ENCODE measurements at places on chromosomes 16 and 17.

GRCh38 chr17:60506312-60506711 is 19.7 kb downstream of the APPBP2 start:
- DNase-seq, result no peak

- DNase-seq, result no peak
Measured at GRCh38 chr17:54883939-54884338, 16.7 kb upstream of the TOM1L1 start.

GRCh38 chr17:82684228-82684841 is 14.2 kb downstream of the RAB40B start:
- DNase-seq, result no peak

DNA sequence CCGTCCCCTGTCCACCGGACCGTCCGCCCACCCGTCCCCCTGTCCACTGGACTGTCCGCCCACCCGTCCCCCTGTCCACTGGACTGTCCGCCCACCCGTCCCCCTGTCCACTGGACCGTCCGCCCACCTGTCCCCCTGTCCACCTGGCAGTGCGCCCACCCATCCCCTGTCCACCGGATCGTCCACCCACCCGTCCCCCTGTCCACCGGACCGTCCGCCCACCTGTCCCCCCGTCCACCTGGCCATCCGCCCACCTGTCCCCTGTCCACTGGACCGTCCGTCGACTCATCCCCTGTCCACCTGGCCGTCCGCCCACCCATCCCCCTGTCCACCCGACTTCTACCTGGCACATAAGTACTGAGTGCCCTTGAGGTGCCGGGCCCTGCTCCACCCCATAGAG is 76.6 kb downstream of the LMF1 start:
- no peak for DNase-seq

- DNase-seq, result no peak
Measured at GRCh38 chr17:75075597-75076336, 12.0 kb upstream of the SLC16A5 start.

GRCh38 chr17:35998756-35999155 is 2.6 kb downstream of the CCL15 start:
- no peak for DNase-seq

- DNase-seq, result no peak
Measured at GRCh38 chr16:83589576-83589975, 218.2 kb upstream of the HSBP1 start.

GRCh38 chr17:55749985-55750384 is 866 bp upstream of the PCTP start:
- no peak for DNase-seq

DNA sequence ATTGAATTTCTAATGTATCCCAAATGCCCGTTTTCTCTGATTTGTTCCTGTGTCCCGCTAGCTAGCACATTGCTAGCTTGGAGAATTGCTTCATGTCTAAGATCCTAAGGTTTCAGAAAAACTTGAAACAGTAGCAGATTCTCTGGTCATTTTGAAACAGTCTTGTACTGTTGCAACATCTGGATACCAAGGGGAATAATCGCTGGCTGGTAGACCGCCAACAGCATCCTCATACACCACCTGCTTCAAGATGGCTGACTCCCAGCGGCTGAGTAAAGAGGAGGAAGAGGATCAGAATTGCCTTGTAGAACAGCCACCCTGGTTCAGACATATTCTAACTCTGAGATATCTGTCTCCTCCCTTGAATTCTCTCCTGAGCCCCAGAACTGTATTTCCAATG is 226.7 kb upstream of the ELAC2 start:
- DNase-seq, result no peak

- DNase-seq, result no peak
Measured at GRCh38 chr17:60671482-60671881, 6.2 kb upstream of the BCAS3 start.

- no peak for DNase-seq
Measured at GRCh38 chr17:9427465-9428315, 147.9 kb downstream of the STX8 start.

- no peak for DNase-seq
Measured at GRCh38 chr16:10880594-10881452, 3.8 kb downstream of the CIITA start.

DNA sequence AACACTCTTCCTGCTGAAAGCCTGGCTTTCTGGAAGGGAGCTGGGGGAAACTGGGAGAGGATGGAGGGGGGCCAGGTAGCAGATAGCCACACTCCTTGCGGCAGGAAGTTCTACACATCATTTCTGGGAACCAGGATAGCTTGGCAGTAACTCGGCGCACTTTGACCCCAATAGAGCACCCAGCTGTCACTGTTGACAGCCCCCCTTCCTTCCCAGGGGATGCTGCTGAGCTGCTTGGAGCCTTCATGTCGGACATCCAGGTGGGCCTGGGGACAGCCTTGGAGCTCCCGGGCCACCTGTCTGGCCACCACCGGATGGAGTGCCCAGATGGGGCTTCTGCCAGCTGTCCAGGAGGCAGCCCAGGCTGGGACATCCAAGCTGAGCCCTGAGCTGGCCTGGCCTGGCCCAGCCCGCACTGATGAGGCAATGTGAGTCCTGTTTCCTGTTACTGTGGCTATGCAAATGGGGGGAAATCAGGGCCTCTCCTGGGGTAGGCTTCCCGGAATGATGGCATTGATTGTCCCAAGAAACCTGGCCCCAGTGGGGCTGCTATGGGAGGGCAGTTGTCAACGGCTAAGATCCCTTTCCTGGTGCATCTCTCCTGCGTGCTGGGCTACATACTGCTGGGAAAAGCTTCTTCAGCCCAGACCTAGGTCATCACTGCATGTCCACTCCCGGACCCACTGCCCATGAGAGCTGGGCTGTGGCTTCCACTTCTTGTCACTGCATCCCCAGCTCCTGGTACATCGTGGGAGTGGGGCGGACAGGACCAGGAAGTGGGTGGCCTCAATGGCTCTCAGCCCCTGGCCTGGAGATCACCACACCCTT is 50.0 kb downstream of the SOCS1 start:
- no peak for DNase-seq

- no peak for DNase-seq
Measured at GRCh38 chr16:78729687-78730086, 630.2 kb downstream of the WWOX start.

- no peak for DNase-seq
Measured at GRCh38 chr17:67867591-67867990, 42.3 kb downstream of the BPTF start.

DNA sequence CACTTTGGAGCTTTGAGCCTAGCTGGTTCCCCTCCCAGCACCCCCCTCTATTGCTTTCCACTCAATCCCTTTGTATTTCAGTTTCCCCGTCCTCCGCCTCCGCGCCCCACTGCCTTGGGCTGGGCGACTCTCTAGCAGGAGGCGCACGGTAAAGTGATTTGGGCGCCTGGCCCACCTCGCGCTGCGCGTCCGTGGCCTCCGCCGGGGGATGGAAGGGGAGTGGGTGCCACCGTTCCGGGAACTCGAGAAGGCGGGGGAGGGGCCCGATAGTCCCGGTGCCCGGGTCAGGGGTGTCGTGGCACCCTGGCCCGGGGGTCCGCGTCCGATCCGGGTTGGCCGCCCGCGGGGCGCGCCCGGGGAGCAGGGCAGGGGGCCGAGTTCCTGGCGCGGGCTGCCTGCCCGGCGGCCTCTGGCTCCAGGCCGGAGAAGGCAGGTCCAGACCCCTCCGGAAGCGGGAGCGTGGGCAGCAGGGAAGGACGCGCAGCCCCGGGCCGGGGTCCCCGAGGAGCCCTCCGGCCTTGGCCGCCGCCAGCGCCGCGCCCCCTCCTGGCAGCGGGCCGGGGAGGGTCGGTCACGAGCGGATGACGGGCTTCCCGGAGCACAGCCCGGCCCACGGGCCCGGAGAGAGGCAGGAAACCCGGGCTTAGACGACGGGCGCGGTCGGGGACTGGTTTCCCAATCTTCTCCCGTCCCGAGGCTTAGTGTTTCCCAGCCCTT is 15.8 kb downstream of the MEOX1 start:
- DNase-seq, result no peak

DNA sequence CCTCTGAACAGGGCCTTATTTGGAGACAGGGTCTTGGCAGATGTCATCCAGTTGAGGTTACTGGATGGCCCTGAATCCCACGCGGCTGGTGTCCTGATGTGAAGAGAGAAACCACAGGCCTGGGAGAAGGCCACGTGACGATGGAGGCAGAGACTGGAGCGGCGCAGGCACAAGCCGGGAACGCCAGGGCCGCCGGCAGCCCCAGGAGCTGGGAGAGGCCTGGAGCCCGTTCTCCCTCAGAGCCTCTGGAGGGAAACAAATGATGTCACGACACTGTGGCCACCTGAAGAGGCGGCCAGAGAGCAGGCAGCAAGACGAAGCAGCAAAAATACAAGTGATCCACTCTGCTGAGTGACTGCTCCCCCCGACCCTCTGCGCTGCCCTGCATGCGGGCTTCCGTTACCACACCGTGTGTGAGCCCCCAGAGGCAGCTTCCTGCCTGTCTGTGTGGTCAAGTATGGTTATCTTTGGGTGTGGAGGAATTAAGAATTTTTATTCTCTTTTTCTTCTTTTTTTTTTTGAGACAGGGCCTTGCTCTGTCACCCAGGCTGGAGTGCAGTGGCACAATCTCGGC is 11.6 kb downstream of the CD7 start:
- DNase-seq, result no peak

DNA sequence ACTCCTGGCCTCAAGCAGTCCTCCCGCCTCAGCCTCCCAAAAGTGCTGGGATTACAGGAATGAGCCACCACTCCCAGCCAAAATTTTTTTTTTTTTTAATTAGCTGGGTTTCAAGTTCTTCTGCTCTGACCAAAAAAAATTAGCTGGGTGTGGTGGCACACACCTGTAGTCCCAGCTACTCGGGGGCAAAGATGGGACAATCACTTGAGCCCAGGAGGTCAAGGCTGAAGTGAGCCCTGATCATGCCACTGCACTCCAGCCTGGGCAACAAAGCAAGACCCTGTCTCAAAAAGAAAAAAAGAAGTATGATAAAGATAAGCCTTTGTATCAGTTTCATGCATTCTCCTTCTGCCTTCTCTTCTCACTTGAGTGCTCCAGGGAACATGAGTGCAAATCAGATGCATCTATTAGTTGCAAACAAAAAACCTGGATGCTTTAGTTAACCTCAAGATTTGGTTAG is 1.9 kb downstream of the NQO1 start:
- DNase-seq, result no peak

DNA sequence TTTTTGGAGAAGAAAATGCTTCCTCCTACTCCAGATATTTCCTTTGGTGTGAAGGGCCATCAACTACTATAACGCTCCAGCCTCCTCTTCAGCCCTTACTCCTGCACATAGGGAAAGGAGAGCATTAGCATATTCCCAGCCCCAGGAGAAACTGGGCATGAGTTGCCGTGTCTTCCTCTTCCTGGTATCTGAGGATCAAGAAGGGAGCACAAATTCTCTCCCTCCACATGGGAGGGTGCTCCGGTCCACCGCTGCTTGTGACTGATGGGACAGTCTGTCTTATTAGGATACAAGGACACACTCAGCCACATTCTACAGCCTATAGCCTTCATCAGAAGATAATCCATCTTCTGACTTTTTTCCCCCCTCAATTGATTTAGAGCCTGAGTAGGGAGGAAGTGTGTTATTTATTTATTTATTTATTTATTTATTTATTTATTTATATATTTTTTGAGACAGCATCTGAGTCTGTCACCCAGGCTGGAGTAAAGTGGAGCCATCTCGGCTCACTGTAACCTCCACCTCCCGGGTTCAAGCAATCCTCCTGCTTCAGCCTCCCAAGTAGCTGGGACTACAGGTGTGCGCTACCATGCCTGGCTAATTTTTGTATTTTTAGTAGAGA is 16.6 kb upstream of the CYB5B start:
- DNase-seq, result no peak

DNA sequence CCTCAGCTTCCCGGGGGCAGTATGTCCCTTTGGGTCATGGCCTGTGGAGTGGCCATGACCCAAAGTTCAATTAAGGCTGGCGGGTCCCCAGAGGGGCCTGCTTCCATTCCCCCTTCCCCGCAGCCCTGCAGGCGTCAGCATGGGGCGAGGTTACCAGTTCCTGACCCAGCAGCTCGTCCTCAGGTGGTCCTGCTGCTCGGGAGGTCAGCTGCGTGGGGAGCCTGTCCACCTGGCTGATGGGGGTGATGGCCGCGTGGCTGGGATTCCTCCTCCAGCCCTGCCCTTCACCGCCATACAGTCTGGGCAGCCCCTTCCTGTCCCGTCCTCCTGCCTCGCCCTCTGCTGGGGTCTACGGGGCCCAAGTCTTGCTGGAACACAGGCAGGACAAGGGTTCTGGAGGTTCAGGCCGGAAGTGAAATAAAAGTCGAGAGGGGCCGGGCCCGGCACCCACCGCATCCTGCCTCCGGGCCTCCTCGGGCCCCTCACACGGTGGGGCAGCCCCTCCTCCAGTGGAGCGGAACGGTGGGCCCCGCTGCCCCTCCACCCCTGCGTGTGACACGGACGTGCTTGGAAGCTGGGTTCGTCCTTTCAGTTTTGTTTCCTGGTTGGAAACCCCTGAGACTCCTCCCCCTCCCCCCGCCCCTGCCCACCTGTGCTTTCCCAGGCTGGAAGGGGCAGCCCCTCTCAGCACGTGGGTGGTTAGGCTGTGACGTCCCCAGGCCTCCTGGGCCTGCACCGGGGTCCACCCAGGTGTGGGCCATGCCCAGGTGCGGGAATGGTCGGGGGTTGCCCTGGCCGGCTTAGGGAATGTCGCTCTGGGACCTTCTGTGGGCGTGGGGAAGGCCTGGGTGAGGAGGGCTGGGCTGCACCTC is 6.8 kb downstream of the UBALD2 start:
- DNase-seq, result no peak

DNA sequence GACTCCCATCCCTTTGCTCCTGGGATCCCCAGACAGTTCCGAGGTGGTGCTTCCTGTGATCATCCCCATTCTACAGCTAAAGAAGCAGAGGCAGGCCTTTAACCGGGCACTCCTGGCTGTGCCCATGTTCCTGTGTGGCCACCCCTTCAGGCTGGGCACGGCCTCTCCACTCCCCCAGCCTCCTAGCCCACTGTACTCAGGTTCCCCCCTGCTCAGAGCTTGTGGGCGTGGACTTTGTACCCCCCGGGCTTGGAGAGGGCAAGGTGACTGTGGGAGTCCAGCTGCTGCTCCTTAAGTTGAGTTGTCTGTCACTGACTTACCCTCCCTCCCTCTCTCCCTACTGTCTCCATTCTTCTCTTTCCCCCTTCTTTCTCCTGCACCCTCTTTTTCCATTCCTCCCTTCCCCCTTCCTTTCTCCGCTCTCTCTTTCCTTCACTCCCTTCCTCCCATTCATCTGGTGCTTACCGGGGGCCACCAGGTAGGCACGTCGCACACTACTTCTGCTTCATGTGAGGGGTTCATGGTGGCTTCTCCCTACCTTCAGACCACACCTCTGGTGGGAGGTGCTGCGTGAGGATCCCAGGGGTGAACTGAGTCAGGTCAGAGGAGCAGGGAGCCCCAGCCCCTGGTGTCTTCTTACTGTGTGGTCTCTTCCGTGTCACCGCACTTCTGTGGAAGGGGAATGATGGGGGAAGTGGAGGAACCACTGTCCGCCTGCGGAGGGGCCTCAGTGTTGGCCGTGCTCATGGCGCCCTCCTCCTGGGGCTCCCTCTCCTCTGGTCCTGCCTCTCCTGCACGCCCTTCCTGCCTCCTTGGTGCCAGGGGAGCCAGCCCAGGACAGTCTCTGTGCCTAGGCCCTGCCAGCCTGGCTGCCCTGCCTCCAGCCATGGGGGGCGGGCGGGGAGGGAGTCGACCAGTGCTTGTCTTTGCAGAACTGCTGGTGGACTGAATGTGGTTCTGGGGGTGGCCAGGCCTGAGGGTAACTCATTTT is 29.7 kb downstream of the CMIP start:
- DNase-seq, result no peak

GRCh38 chr17:35169835-35170363 is 22.3 kb downstream of the UNC45B start:
- no peak for DNase-seq
